Posterior cingulate gyrus (tissue), 11 donors: ENCODE measurements at places on chromosomes 2 and 18.

DNA sequence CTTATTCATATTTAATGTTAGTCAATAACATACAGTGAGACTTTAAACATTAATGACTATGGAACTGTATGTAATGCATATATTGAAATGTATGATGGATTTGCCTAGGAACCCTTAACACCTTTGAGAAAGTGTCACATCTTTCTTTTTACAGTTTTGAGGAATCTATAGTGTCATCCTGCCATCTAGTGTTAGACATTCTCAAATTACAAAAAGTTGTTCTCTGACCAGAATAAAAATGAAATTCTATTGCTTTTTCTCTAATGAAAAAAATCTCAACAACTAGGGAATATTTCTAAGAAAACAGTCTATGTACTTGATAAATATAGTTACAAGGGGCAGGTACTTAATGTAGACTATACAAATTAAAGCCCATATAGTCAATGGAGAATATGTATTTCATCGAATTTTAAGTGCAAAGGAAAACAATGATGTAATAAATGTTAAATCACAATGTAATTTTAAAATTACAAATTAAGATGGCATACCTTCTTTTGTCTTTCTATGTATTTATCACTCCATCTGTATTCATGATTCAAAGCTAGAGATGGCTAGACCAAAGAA is 5.1 kb upstream of the CALCRL start:
- no peak for DNase-seq

GRCh38 chr2:72136331-72136730 is 11.3 kb downstream of the CYP26B1 start:
- DNase-seq: peak; percentile 81

GRCh38 chr2:133801946-133802345 is 233.7 kb upstream of the NCKAP5 start:
- DNase-seq: no peak

GRCh38 chr2:162929571-162929970 is 91.0 kb upstream of the KCNH7 start:
- no peak for DNase-seq

DNA sequence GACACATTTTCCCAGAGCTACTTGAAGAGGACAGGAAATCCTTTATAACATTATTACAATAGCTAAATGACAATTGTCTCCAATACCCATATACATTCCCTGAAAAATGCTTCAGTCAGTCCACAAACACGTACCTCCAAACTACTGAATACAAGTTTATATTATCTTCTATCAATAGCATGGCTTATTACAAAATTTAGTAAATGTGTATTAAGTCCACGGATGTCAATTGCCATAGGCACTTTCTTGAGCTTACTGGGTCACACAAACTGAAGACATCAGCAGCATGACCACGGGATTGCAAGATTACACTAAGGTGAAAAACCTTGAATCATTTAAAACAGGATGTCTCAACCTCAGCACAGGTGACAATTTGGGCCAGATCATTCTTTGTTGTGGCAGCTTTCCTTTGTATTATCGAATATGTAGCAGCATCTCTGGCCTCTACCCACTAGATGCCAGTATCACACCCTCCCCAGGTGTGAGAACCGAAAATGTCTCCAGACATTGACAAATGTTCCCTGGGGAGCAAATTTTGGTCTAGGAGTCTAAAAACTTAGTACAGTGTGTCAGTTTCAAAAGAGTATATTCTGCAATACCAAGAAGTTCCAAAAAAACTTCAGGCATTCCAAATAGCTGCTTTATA is 1.4 kb downstream of the MBD2 start:
- DNase-seq: no peak

DNA sequence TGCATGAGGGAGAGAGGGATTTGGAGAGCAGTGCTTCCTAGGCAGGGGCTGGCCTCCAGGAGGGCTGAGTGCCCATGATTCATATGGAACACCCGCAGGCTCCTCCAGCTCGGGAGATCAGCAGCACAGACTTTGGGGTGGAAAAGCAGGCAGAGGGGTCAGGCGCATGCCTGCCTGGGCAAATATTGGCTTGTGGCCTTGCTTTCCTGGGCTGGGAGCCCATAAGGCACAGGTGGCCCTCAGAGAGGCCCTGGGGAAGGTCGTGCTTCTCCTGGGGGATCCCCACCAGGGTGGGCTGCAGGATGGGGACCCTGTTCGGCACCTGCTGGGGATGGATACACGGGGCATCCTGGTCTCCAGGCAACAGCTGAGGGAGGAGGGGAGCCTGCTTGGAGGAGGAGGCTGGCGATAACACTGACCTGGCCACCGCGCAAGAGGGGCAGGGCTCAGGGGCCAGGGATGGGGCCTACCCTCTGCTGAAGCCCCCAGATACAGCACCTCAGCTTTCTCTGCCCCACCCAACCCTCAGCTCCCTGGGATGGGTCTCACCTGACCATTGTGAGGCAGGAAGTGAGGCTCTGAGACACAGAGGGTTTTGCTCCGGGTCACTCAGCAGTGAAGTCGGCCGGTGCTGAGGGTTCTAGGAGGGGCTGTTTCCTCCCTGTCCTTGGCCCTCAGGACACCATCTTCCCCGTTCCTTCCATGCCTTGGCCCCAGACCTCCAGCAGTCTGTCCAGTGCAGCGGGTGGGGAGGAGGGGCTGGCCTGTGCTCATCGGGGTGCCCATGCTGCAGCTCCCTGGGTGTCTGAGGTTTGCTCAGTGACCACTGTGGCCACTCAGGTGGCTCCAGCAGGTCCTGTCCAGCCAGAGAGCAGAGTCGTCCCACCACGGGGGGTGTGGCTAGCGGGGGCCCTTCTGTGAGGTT is 12.0 kb downstream of the AQP12A start:
- peak; percentile 77 for DNase-seq

GRCh38 chr2:204234879-204235278 is 298.3 kb downstream of the ICOS start:
- no peak for DNase-seq

- no peak for DNase-seq
Observed at GRCh38 chr2:197042739-197043196, 116.3 kb upstream of the PGAP1 start.

GRCh38 chr2:126858436-126858835 is 40.3 kb upstream of the TEX51 start:
- no peak for DNase-seq

DNA sequence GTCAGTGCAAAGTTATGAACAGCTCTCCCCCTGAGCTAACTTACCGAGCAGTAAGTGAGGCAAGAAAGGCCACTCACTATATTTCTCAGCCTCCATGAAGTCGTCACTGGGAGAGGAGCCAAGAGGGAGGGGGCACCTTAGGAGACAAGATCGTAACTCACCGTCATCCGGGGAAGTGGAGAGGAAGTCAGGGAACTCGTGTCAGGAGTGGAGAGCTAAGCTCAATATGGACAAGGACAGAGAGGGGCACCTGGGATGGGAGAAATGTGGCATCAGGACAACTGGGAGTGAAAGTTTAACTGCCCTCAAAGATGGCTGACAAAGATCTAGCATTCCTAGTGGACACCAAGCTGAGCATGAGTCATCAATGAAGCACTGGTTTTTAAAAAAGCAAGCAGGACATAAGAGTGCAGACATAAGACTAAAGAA is 37.1 kb downstream of the BCL11A start:
- no peak for DNase-seq

DNA sequence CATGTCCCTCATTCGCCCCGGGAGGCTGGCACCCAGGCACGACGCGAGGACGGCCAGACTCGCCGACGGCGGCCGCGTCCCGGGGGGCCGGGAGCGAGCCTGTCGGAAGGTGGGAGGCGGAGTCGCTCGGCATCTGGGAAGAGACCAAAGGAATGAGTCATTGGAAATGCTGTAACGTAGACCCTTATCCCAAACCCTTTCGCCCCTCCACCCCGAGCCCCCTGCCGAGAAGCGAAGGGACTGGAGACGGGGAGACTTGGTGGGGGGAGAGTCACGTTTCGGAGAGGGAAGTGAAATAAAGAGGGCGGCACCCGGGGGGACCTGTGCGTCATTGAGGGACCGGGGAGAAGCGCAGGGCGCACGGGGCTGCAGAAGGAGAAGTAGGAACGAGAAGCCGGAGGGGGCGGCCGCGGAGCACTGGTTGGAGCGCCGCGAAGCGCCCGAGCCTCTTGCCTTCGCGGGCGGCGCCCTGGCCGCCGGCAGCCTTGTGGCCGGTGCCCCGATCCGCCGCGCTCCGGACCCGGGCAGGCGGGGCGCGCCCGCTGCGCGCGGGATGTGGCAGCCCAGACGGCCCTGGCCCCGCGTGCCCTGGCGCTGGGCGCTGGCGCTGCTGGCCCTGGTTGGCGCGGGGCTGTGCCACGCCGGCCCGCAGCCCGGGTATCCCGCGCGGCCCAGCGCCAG is at the start of gene EMILIN2:
EMILIN2 (plus strand) TSS at position 371 of the 681 bp plus-strand sequence; CDS start at position 554, 183 bp downstream.
- no peak for DNase-seq

- DNase-seq: no peak
Observed at GRCh38 chr18:58666176-58666575, 5.1 kb upstream of the MALT1 start.

- no peak for DNase-seq
Observed at GRCh38 chr2:238731961-238732360, 115.9 kb upstream of the TWIST2 start.

GRCh38 chr2:46490521-46491141 is 11.3 kb downstream of the TMEM247 start:
- peak; percentile 70 for DNase-seq

- no peak for DNase-seq
Observed at GRCh38 chr2:174699993-174700766, 64.1 kb downstream of the CHRNA1 start.

- DNase-seq: no peak
Observed at GRCh38 chr18:48821251-48821590, 129.5 kb downstream of the SMAD7 start.

DNA sequence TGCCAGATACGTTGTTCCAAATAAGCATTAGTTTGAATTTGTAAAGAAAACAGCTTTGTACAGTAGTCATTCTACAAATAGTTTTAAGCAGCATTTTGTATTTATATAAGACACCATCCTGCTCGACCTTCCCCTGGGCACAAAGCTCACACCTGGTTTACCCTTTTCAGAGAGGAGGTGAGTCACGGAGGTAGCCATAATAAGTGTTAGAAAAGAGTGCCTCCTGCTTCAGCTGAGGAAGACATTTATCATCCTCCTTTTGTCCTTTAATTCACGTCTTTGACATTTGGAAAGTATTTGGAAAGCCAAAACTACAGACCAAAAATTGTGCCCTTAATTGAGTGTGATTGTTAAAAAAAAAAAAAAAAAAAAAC is 6.8 kb downstream of the RAB12 start:
- DNase-seq: no peak

- DNase-seq: no peak
Observed at GRCh38 chr2:189134485-189134884, 45.1 kb downstream of the COL5A2 start.

- DNase-seq: no peak
Observed at GRCh38 chr2:208488686-208489564, 82.3 kb downstream of the PTH2R start.

DNA sequence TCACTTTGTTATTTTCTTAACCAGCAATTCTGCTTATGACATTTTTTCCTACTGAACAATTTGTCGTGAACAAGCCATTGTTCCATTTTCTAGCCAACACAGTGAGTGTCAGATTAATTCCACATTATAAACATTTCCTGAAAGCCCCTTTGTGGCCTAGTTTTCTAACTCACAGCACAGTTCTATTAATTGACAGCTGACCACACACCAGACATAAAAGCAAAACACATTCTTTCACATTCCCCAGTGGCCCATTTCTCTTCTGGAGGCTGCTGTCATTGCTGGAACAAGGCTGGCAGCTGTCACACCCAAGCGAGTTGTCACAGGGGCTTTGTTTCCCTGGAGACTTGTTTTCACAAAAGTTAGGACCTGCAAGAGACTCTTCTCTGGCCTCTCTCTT is 50.7 kb downstream of the RNF152 start:
- no peak for DNase-seq

- no peak for DNase-seq
Observed at GRCh38 chr2:217827430-217828201, 175.2 kb downstream of the TNS1 start.

- no peak for DNase-seq
Observed at GRCh38 chr2:43293744-43294695, 67.6 kb upstream of the ZFP36L2 start.

GRCh38 chr18:42436222-42436765 is 481.3 kb downstream of the PIK3C3 start:
- no peak for DNase-seq

DNA sequence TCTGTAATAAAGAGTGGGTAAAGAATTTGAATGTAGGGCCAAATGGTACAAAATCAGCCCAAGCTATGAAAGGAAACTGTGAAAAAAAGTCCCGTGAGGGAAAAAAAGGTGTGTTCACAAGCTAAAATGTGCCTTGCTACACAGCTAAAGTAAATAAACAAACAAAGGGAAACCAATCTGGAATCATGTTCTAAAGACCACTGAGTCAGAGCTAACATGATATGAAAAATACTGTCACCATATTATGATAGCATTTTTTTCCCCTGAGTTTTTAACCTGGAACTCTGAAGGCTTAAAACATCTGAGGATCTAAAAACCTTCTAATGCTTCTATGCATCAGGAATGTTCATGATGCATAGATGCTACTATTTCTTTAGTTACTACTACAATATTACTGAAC is 58.8 kb downstream of the SCN1A start:
- no peak for DNase-seq

- DNase-seq: no peak
Observed at GRCh38 chr2:171629113-171629512, 58.2 kb upstream of the DYNC1I2 start.

GRCh38 chr2:19178175-19178574 is 180.2 kb downstream of the OSR1 start:
- DNase-seq: no peak

DNA sequence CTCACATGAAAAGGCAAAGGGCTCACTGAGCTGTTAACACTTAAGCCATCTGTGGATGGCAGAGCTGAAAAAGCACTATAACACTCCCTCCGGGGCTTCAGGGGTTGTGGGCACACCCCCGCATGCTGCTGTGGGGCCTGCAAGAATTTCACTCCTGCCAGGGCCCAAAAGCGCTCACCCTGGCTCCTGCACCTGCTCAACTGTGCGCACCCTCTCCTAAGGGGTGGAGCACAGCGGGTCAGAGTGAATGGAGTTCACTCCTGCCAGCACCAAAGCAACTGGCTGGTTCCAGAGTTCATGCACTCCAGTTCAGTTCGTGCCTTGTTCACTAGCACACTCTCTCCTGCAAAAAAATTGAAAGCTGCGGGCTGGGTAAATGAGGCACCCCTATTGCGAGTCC is 814.2 kb upstream of the SLC39A10 start:
- no peak for DNase-seq

GRCh38 chr2:99461828-99462483 is 27.9 kb downstream of the REV1 start:
- no peak for DNase-seq
